Left lung (tissue), 14 donors: ENCODE measurements at places on chromosomes 7 and 10. TPM values are rescaled to one million over a fixed set of nuclear protein-coding genes. Genes with fewer than 3 reads are reported as not detected.

Gene SEMA3C
- total RNA-seq, result 58.0 TPM

DNA sequence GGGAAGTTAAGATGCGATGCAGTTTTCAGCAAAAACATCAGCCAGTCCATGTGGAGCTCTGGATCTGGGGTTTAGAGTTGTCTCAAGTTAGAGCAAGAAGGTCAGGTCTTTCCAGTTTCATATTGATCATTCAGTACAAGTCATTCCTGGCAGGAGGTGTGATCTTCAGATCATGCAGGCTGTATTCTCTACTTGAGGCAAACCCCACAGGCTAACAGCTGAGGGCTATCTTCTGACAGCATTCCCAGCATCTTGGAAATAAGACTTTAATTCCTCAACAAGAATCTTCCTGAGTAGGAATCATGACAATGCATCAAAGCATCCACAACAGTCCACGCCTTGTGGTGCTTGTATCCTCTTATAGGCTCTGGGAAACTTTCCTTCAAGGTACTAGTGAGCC, 94.9 kb upstream of the ZNF438 start:
- no peak for DNase-seq

Gene AKR1C3
- 88.3 TPM for total RNA-seq

Gene MNX1
- not detected for total RNA-seq

Gene TYW1
- 14.1 TPM for total RNA-seq

Gene NPFFR1
- 0.20 TPM for total RNA-seq

Gene CROT
- total RNA-seq, result 13.0 TPM

GRCh38 chr10:86018735-86019058, 347.9 kb downstream of the GRID1 start:
- no peak for DNase-seq

Gene CPVL
- total RNA-seq, result 37.8 TPM

- no peak for DNase-seq
Observed at GRCh38 chr10:118511711-118512110, 83.7 kb downstream of the PRLHR start.

- DNase-seq, result no peak
Observed at GRCh38 chr10:13091801-13092200, 8.2 kb upstream of the OPTN start.

Gene ERVW-1
- not detected for total RNA-seq
